Bronchial epithelial cell (primary cell): ENCODE measurements at places on chromosomes 2 and 18. TPM values are rescaled to one million over a fixed set of nuclear protein-coding genes. Genes with fewer than 3 reads are reported as not detected.
A peak's percentile ranks its signal among the peaks of the same experiment; 100 is the strongest.

The MYCN gene
- not detected in 2 replicates for total RNA-seq

- DNase-seq, result no peak
Observed at GRCh38 chr2:41937921-41938708, 109.7 kb upstream of the PKDCC start.

The UNC80 gene
- under 0.01 TPM in 1 of 2 replicates, not detected in the other for total RNA-seq

The CACNB4 gene
- total RNA-seq, result 0.38 and 0.53 TPM in 2 replicates

- no peak for DNase-seq
Observed at GRCh38 chr2:10271946-10272345, 30.8 kb upstream of the HPCAL1 start.

DNA sequence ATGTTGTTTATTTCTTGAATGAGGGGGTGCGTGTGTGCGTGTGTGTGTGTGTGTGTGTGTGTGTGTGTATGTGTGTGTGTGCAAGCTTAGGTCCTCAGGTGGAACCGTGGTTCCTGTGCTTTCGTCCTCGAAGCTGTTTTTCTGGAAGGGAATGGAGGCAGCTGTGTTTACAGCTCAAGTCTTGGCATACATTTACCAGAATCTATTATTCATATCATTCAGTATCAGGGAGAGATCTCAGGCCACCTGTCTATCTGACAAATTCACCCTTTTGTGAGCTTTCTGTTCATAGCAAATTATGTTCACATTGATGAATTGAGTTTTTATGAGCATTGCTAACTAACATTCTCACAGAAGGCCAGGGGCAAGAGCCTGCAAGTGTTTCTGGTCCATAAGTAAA, 550.4 kb downstream of the ARHGAP15 start:
- DNase-seq, result no peak

DNA sequence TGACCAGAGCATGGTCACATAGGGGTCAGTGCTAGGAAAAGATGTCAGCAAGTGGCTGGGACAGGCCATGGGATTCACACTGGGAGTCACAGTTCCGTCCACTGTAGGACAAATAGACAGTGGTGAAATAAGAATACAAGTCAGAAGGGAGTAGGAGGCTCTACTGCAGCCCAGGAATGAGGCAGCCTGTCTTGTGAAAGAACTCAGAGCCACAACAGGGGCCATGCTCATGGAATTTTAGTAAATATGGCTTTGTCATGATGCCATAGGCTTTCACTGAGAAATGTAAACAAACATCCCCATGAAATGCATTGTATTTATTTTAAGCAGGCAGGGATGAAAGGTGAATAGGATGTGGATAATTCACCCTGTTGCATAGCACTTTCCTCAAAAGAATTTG, 504.3 kb downstream of the SOX11 start:
- no peak for DNase-seq

The SPC25 gene
- total RNA-seq, result 0.13 TPM in 1 of 2 replicates, not detected in the other

GRCh38 chr2:134335601-134336000, 81.7 kb downstream of the MGAT5 start:
- no peak for DNase-seq

DNA sequence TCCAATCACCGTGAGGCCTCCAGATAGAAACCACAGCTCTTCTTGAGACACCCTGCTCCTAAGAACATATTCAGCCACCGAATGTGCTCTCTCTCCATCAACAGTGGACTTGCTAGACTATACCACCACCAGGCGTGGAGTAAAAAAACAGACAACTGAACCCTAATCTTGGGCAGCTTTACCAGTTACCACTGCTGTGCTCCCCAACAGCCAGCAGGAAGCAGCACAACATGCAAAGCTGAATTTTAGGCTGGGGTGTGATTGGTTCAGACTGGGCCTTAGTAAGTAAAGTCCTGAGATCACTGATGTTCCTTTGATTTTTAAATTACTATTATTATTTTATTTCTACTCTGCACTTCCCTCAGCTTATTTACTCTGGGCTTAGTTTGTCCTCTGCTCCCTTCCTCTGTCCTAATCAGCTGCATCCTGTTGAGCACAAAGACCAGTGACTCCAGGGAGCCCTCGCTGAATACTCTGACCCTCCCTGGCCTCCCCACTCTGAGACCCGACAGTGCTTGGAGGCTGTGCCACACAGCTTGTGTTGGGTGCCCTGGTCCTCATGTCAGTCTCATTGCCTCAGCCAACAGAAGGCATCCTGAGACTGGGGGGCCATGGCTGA, 21.9 kb downstream of the MRPL35 start:
- peak; percentile 34 for DNase-seq

The ASXL3 gene
- total RNA-seq, result under 0.01 TPM in 2 replicates
